ENCODE measurements at places on chromosomes 12 and 14. TPM values are rescaled to one million over a fixed set of nuclear protein-coding genes. Genes with fewer than 3 reads are reported as not detected.

The TMPRSS12 gene
- not detected for total RNA-seq

The RD3L gene
- not detected for total RNA-seq

The TTC6 gene
- total RNA-seq: 0.17 TPM

The MYO1H gene
- not detected for total RNA-seq

The TRIM9 gene
- total RNA-seq: 0.50 TPM

The SERPINA5 gene
- not detected for total RNA-seq

The ALDH2 gene
- total RNA-seq: 53.7 TPM

The CPNE6 gene
- total RNA-seq: not detected

The KERA gene
- total RNA-seq: not detected
